ENCODE measurements at places on chromosomes 3 and 15. TPM values are rescaled to one million over a fixed set of nuclear protein-coding genes. Genes with fewer than 3 reads are reported as not detected.

ATRIP gene
- 5.2 TPM for total RNA-seq

NR2E3 gene
- not detected for total RNA-seq

BBX gene
- total RNA-seq, result 28.1 TPM

CRTAP gene
- total RNA-seq, result 609 TPM

C15orf39 gene
- total RNA-seq, result 16.9 TPM

CCDC71 gene
- total RNA-seq, result 25.8 TPM

IMPG2 gene
- 0.17 TPM for total RNA-seq

GRAMD1C gene
- 1.3 TPM for total RNA-seq

GOLGA6B gene
- not detected for total RNA-seq

SEMA6D gene
- total RNA-seq, result 4.8 TPM

KNG1 gene
- total RNA-seq, result not detected

All from pericardium fibroblast (primary cell).